ENCODE measurements at places on chromosomes 2 and 18.

DNA sequence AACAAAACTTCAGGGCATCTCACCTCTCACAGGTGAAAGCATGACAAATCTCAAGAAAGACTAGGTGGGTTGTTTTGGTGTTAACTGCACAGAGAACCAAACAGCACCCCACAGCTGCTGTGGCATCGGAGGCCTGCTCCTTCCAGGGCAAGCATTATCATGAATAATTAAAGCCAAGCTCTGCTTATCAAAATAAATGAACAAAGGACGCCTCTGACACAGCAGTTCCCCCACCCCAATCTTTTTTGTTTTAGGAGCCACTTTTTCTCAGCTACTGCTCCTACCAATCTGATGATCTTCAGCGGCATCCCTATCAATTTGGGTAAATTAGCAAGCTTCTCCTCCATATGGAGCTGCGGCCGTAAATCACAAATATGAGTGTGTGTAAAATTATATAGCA lies 58.6 kb downstream of the KLF7 start:
- H3K4me3 ChIP-seq: no peak overlapping the region
- no peak for DNase-seq
- peaks cover 39% of the 10 kb centered on the region for H3K36me3 ChIP-seq
- H3K4me1 ChIP-seq: peaks cover 19% of the 10 kb centered on the region

- no peaks in the 10 kb centered on the region for H3K4me1 ChIP-seq
- no peak overlapping the region for H3K27ac ChIP-seq
- H3K4me3 ChIP-seq: no peak overlapping the region
- H3K27me3 ChIP-seq: no peaks in the 10 kb centered on the region
- DNase-seq: no peak
These were observed 102.9 kb downstream of the CLIP4 start for GRCh38 chr2:29218071-29218470.

DNA sequence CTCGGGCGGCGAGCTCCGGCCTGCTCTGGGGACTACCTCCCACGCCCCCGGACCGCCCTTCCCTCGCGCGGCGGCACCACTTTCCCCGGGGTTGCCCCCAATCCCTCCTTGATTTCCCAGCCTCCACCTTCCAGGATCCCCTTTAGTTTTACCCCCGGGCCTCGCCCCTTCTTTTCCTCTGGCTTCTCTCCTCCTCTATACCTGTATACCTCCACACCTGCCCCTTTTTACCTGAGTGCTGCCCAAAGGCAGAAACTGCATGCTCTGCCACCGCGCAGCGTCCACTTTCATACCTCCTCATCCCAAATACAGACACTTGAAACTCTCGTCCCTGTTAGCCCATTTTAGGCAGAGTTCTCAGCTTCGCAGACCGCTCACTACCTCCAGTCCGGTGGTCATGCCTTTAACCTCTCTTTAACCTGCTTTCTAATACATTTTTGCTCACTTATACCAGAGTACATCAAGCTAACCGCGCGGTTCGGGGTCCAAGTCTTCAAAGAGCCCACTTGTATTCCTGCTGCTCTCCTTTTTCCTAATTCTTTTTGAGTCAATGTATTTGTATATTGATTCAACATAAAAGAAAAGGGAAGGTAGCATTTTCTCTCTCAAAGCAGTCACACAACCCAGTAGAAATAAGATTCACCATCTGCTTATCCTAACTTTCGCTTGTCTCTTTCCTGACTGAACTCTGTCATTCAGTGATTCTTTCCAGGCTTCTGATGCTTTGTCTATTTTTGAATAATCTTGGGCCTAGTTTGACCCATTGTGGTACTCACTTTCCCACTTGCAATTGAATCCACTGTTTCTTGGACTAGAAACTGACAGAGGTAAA lies 901 bp downstream of the SPOPL start:
- H3K27me3 ChIP-seq: no peaks in the 10 kb centered on the region
- H3K4me3 ChIP-seq: peak overlapping the region; percentile 96
- no peak for DNase-seq
- H3K36me3 ChIP-seq: peaks cover 13% of the 10 kb centered on the region

GRCh38 chr2:238694922-238695321 lies 153.0 kb upstream of the TWIST2 start:
- H3K4me1 ChIP-seq: no peaks in the 10 kb centered on the region
- no peaks in the 10 kb centered on the region for H3K27me3 ChIP-seq
- H3K27ac ChIP-seq: no peak overlapping the region
- H3K36me3 ChIP-seq: no peaks in the 10 kb centered on the region

GRCh38 chr2:67514515-67514914 lies 117.4 kb downstream of the ETAA1 start:
- no peaks in the 10 kb centered on the region for H3K27me3 ChIP-seq
- H3K4me3 ChIP-seq: no peak overlapping the region
- DNase-seq: no peak

- no peaks in the 10 kb centered on the region for H3K4me1 ChIP-seq
- H3K27ac ChIP-seq: no peak overlapping the region
- no peaks in the 10 kb centered on the region for H3K36me3 ChIP-seq
- H3K27me3 ChIP-seq: no peaks in the 10 kb centered on the region
- no peak for DNase-seq
These were observed 1385.6 kb upstream of the TMEFF2 start for GRCh38 chr2:193580176-193580950.

DNA sequence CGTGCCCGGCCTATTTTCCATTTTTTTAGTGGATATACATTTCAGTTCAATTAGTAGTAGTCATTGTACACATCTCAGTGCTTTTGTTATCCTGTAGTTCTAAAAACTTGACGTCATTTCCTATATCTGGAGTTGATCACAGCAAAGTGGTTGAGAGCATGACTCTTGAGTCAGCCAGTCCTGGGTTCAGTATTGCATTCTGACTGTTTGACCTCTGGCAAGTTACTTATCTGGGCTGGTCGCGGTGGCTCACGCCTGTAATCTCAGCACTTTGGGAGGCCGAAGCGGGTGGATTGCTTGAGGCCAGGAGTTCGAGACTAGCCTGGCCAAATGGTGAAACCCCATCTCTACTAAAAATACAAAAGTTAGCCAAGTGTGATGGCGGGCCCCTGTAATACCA lies 50.4 kb upstream of the PPM1B start:
- no peak overlapping the region for H3K27ac ChIP-seq
- H3K4me3 ChIP-seq: no peak overlapping the region
- no peaks in the 10 kb centered on the region for H3K36me3 ChIP-seq
- H3K4me1 ChIP-seq: peaks cover 12% of the 10 kb centered on the region
- no peak for DNase-seq

- DNase-seq: no peak
- H3K4me1 ChIP-seq: peaks cover 33% of the 10 kb centered on the region
These were observed 953 bp upstream of the HNRNPA3 start for GRCh38 chr2:177211576-177212105.

DNA sequence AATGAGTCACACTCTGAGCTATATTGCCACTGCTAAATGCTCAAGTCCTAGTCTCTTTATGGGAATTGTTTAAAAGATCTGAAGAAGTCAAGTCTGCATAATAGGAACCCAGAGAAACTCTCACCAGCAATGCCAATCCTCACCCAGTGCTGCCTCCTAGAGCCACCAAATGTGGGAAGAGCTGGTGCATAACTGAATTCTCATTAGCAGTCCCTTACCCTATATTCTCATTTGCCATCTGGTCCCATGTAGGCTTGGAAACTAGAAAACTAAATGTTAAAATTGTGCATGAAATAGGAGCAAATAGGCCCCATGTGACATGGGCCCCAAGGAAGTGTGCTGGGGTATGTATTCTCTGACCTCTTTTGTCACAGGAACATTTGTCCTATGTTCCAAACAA lies 224.4 kb upstream of the SMAD2 start:
- no peak overlapping the region for H3K4me3 ChIP-seq
- no peaks in the 10 kb centered on the region for H3K36me3 ChIP-seq
- H3K27ac ChIP-seq: no peak overlapping the region
- no peaks in the 10 kb centered on the region for H3K4me1 ChIP-seq

DNA sequence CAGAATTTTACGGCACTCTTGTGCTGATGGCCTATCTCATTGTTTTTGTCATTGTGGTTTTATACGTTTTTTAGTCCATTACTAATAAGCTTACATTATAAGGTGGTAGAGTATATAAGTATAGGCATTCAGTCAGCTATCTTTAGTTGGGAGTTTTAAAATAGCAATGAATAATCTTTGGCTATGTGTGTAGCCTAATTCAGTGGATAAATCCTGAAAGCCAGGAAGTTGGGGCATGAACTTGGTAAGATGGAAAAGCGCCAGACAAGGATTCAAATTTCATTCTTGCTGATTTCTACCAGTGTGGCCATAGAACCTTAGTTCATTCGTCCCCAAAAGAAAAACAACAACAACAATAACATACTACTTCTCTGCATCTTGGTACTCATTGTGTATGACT lies 31.2 kb downstream of the EPC2 start:
- no peak for DNase-seq
- H3K27me3 ChIP-seq: no peaks in the 10 kb centered on the region
- no peak overlapping the region for H3K4me3 ChIP-seq
- peaks cover 21% of the 10 kb centered on the region for H3K36me3 ChIP-seq
- H3K4me1 ChIP-seq: peaks cover 14% of the 10 kb centered on the region

DNA sequence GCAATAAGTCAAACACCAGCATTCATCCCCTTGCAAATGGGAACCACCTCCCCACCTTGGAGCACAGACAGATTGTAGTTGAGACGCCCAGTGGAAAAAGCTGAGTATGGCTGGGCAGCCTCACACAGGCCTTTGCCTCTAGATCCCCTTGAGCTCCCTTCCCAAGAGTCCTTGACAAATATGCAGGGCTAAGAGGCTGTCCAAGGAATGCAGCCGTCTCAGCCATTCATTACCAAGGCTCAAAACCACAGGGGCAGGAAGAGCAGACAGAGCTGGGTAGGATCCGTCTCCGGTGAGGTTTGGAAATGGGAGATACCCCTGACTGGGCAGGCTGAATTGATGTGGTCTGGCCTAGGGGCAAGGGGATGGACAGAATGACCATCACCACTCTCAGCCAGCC lies 557.1 kb downstream of the TNS1 start:
- H3K36me3 ChIP-seq: no peaks in the 10 kb centered on the region
- no peak for DNase-seq
- H3K4me3 ChIP-seq: no peak overlapping the region
- peaks cover 5% of the 10 kb centered on the region for H3K4me1 ChIP-seq
- H3K27me3 ChIP-seq: no peaks in the 10 kb centered on the region

DNA sequence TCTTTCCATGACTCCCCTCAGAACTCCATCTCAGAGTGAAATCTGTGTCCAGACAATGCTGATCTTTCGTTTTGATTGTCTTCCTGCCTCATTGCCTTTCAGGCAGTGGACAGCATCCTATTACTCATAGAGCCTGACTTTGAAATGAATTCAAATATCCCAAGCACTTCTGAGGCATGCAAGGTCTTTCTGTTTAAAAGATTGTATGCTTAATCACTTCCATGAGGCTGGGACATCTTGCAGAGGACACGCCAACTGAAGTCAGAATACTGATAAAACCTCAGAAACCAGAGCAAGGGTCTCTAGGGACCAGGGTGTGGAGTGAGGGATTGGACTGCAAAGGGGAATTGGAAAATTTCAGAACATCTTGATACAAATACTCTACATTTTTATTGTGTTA lies 836.5 kb upstream of the ID2 start:
- H3K36me3 ChIP-seq: peaks cover 3% of the 10 kb centered on the region
- DNase-seq: no peak
- H3K4me3 ChIP-seq: no peak overlapping the region
- peaks cover 12% of the 10 kb centered on the region for H3K4me1 ChIP-seq

DNA sequence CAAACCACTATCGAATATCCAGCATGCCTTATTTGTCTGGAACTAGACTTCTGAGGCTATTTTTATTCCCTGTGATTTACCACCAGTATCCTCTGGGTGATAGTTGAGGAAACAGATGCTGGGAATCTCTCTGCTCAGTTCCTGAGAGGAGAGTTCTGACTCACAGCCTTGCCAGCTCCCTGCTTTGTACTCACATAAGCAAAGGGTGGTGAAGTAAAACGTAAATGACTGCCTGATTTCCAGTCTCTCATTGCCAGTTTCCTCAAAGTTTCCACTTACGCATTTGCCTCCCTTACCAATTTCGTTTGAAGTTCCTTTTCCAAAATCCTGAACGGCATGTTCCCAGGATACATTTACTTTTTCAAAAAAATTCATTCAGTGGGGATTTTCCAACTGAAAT lies 69.2 kb upstream of the HNRNPA3 start:
- peaks cover 51% of the 10 kb centered on the region for H3K27me3 ChIP-seq
- peaks cover 13% of the 10 kb centered on the region for H3K4me1 ChIP-seq
- no peaks in the 10 kb centered on the region for H3K36me3 ChIP-seq
- no peak overlapping the region for H3K27ac ChIP-seq
- no peak overlapping the region for H3K4me3 ChIP-seq

- H3K4me1 ChIP-seq: no peaks in the 10 kb centered on the region
- DNase-seq: no peak
- H3K36me3 ChIP-seq: peaks cover 50% of the 10 kb centered on the region
- no peak overlapping the region for H3K27ac ChIP-seq
These were observed 97.9 kb upstream of the IL1R2 start for GRCh38 chr2:101893681-101894381.

DNA sequence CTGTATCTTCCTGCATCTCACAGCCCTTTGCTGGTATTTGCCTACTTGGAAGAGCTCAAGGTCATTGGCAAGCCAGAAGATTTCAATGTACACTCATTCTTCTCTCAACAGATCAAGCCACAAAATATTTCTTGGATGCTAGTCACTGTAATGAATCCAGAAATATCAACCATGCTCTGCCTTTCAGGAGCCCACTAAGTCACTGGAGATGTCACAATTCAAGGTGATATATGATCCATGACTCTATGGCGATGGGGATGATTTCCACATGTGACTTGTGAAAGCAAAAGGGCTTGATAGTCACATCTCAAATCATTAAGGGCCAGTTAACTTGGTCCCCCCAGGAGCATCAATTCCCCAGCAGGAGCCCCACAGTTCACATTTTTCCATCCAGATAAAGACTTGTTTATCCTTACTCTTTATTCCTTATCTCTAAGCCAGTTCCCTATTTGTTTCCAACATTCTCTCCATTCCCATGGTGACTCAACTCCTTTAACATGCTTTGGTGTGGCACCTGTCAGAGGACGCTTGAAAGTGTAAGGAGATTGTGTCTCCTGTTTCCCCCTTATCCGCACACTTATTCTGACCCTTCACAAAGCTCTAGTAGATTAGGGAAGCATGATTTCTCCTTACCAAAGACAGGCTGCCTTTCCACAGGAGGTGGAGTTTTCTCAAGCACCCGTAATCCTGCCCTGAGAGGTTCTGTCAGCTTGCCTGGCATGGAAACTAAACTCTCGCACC lies 15.8 kb downstream of the PKDCC start:
- no peak overlapping the region for H3K27ac ChIP-seq
- peaks cover 2% of the 10 kb centered on the region for H3K4me1 ChIP-seq
- no peaks in the 10 kb centered on the region for H3K36me3 ChIP-seq
- H3K4me3 ChIP-seq: no peak overlapping the region

GRCh38 chr2:127185093-127185492 lies 35.0 kb downstream of the CYP27C1 start:
- H3K4me3 ChIP-seq: no peak overlapping the region
- peaks cover 3% of the 10 kb centered on the region for H3K4me1 ChIP-seq
- no peaks in the 10 kb centered on the region for H3K36me3 ChIP-seq
- no peak for DNase-seq
- no peak overlapping the region for H3K27ac ChIP-seq

All from activated naive CD8-positive, alpha-beta T cell treated with anti-CD3 and anti-CD28 coated beads, Interleukin-2, amount 10 ng/mL, durations not matched to agents 7 days and 5 days (primary cell).